Kidney epithelial cell (primary cell): ENCODE measurements at places on chromosomes 12 and 14. TPM values are rescaled to one million over a fixed set of nuclear protein-coding genes. Genes with fewer than 3 reads are reported as not detected.

Gene FKBP4
- 40.0 and 46.6 TPM in 2 replicates for total RNA-seq

Gene PRPH
- 0.21 and 0.41 TPM in 2 replicates for total RNA-seq

Gene ARG2
- total RNA-seq, result 35.0 and 45.6 TPM in 2 replicates

Gene TMEM132C
- 0.42 and 0.48 TPM in 2 replicates for total RNA-seq

Gene RAD51AP1
- total RNA-seq, result 8.7 and 9.3 TPM in 2 replicates

Gene KRT8
- total RNA-seq, result 1,322 and 1,341 TPM in 2 replicates

Gene CLEC7A
- 0.07 and 0.13 TPM in 2 replicates for total RNA-seq

Gene DAO
- total RNA-seq, result not detected in 2 replicates

Gene MYF5
- not detected in 2 replicates for total RNA-seq

Gene GPR135
- total RNA-seq, result 0.71 and 1.9 TPM in 2 replicates

Gene GALNT16
- total RNA-seq, result 0.33 and 3.4 TPM in 2 replicates

Gene ZNF385A
- total RNA-seq, result 5.6 and 11.6 TPM in 2 replicates

Gene MFAP5
- total RNA-seq, result 2.8 and 15.8 TPM in 2 replicates
